OCI-M1 (cell line): ENCODE measurements at places on chromosomes 1 and 21.

DNA sequence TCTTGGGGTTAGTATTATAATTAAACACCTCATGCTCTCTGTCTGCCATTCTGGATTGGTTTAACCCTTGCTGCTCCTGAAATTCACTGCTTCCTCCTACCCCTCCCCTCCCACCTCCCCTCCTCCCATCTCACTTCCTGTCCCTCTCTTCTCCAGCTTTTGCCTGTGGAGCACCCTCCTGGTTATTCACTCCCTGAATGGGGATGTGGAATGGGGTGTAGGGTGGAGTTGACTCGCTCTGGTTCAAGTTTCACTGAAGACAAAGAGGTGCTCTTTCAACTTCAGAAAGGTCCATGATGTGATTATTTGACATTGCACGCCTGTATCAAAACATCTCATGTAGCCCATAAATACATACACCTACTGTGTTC, 160.5 kb downstream of the PLXNA2 start:
- no peak for DNase-seq

DNA sequence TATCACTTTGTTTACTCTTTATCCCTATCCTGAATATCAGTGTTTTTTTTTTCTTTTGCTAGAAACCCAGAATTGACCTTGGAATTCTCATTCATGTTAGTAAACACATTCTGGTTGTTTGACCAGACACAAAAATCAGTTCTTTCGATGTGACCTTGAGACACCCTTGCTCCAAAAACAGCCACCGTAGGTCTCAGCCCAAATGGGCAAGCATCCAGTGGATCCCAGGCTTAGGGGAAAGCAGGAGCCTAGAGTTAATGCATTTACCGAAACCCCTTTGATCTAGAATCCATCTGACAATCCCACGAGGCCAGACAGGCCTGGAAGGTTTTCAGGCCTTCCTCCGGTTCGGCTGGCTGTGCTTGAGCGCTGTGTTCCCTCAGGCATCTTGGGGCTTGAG, 47.6 kb downstream of the IRF2BP2 start:
- DNase-seq: no peak

DNA sequence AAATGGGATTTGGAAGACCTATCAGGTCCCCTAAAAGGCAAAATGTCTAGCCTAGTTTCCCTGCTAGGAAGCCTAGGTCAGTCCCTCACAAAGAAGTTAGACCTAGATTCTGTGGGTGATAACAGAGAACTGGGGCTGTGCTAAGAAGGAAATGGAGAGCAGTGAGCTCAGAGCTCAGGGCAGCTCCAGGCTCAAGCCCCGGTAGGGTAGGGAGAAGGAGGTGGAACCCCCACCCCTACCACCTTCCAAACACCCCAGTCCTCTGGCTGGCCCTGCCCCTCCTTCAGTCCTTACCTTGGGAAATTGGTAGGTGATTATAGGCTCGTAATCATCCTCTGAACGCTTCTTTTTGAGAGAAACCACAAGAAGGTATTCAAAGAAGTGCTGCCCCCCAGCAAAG, 1.1 kb downstream of the DENND2D start:
- no peak for DNase-seq

- DNase-seq: peak; percentile 6
These were observed 1.2 kb upstream of the EPHA10 start for GRCh38 chr1:37765916-37766664.

GRCh38 chr1:24505816-24506215, 3.2 kb downstream of the RCAN3 start:
- no peak for DNase-seq

GRCh38 chr1:107870696-107871095, 94.3 kb downstream of the VAV3 start:
- no peak for DNase-seq

GRCh38 chr1:71464016-71464415, 383.2 kb upstream of the ZRANB2 start:
- DNase-seq: peak; percentile 33

DNA sequence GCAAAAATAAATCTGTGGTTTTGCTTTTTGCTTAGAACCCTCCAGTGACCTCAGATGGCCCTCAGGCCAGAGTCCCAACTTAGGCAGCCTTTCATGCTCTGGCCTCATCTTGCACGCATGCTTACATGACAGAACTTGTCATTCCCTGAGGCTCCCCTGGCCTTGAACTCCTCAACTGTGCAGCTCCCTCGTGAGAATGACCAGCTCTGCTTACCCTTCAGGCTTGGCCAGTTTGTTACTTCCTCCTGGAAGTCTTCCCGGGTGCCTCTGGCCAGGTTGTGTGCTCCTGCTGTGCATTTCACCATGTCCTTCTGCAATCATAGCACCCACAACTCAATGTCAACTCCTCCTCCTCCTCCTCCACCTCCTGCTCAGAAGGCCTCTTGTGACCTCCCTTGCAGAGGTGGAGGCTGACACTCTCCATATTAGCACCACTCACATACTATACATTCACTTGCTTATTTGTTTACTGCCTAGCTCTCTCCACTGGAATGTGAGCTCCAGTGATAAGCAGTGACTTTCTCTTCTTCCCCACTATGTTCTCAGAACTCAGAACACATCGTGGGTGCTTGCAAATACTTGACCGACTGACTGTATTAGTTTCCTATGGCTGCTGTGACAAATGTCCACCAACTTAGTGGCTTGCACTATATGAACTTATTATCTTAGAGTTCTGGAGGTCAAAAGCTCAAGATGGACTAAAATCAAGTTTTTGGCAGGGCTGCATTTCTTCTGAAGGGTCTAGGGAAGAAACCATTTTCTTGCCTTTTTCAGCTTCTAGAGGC, 41.9 kb downstream of the RCSD1 start:
- DNase-seq: no peak

DNA sequence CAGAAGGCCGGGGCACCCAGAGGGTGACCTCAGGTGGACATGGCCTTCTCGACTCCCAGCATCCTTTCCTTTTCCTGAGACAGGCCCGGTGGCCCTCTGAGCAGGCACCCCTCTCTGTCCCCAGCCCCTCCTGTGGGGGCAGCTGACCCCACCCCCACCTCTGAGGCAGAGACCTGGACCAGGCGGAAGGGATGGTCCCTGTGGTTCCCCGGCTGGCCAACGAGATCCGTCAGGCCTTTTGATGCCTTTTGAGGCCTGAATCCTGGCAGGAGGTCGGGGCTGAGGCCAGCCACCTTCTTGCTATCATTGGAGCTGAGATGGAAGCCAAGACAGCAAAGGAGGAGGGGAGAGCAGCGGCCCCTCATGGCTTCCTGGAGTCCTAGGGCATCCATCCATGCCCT, 50.2 kb upstream of the ACTRT2 start:
- no peak for DNase-seq

DNA sequence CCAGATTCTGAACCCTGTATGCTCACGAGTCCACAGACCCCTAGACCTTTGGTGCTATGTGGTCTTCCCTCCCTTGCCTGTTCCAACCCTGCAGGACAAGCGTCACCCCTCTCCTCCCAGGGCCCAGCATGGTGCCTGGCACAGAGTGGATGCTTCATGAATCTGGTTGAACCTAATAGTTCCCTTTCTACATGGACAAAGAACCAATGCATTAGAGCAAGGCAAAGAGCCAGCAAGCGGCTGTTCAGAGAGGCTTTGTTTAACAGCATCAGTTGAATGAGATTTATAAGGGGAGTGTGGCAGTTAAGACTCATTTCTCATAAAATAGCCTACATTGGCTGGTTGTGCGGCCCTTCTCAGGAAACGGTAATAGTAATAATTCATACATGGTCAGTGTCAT, 14.9 kb downstream of the SLC26A9 start:
- no peak for DNase-seq

DNA sequence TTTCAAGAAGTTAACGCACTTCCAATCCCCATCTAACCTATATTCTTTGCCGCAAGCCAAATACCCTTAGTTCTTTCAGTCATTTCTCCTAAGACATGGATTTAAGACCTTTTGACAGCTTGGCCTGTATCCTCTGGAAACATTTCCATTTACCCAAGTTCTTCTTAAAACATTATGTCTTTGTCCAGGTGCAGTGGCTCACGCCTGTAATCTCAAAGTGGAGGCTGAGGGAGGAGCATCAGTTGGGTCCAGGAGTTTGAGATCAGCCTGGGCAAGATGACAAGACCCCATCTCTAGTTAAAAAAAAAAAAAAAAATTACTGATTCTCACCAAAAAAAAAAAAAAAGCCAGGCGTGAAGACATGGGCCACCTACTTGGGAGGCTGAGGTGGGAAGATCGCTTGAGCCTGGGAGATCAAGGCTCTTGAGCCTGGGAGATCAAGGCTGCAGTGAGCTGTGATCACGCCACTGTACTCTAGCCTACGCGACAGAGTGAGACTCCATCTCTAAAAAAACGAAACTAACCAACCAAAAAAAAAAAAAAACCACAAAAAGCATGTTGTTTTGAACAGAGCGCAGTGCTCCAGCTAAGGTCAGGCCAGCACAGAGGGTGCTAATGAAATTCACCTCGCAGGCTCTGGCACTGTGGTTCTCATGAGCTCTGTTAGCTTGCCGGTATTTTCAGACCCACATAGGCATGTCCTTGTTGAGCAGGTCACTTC, 36.0 kb downstream of the NUAK2 start:
- DNase-seq: peak; percentile 85

GRCh38 chr1:21313203-21313885, 23.1 kb upstream of the ECE1 start:
- no peak for DNase-seq

DNA sequence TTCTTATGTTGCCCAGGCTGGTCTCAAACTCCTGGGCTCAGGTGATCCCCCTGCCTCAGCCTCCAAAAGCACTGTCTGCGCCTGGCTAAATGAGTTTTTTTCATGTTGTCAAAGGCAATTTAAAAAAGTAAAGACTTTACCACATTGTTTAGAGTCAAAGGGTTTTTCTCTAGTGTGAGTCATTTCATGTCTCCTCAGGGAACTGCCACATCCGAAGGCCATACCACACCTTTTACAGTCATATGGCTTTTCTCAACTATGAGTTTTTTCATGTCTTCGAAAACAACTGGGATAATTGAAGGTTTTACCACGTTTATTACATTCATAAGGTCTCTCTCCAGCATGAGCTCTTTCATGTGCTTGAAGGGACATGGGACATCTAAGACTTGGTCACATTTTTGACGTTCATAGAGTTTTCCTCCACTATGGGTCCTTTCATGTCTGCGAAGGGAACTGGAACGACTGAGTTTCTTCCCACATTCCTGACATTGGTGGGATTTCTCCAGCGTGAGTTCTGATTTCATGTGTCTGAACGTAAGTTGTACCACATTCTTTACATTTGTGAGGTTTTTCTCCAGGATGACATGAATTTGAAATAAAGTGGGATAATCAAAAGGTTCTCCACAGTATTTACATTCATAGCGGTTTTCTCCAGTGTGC, 65.6 kb downstream of the UCHL5 start:
- no peak for DNase-seq

DNA sequence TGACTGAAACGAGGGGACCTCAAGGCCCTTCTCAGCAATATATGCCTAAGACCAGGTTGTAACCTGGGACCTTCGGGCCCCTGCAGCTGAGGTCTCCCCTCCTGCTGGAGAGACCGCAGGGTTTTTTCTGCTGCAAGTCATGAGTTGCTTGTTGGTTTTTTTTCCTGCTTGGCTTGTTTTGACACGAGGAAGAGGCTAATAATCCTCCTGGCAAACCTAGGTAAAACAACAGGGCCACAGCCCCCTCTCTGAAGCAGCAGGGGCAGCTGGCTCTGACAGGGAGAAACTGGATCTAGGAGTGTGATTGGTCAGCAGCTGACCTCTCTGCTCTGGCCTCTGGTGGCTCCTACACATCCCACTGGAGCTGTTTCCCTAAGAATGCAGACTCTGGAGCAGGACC, 69.0 kb downstream of the CD34 start:
- no peak for DNase-seq
